ENCODE measurements at places on chromosomes 6 and 20.

GRCh38 chr6:73262671-73263569 lies at the start of gene KHDC1:
Gene KHDC1 (minus strand): TSS chr6:73263196. CDS start chr6:73242517, 20,679 bp downstream.
- DNase-seq, result peak; percentile 23

GRCh38 chr6:109326351-109326750 lies 55.9 kb downstream of the CD164 start:
- no peak for DNase-seq

DNA sequence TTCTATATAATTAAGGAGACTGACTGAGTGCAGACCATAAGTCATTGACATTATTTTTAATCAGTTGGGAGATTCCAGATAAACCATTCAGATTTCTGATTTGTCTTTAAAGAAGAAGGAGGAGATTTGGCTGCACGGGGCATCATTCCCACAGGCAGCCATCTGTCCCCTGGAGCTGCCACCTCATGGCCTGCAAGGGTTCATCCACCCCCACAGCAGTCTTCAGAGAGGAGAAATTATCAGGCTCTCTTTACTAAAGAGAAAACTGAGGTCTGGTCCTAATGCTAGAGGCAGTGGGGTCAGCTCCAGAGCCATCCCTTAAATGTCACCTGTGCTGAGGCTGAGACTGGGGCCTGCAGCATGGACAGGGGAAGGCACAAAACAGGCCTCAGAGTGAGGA lies 501.3 kb upstream of the SULF2 start:
- DNase-seq, result peak; percentile 28

- no peak for DNase-seq
These were observed 251.2 kb downstream of the GJA1 start for GRCh38 chr6:121686611-121687023.

DNA sequence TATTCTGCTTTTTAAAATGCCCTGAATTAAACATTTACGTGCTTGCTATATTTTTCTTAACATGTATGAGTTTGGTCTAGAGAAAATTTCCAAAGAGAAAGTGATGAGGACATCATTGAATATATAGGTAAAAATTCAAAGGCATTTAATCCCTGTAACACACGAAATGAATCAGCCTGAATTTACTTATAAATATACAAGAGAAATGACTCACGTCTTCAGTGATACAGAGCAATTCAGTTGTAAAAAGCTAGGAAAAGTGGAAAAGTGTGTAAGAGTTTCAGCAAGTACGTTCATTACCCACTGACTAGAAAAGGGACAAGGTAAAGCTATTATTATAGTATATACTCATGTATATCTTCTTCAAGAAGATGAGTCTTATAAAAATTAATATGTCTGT lies 124.8 kb downstream of the HIVEP1 start:
- DNase-seq, result no peak

DNA sequence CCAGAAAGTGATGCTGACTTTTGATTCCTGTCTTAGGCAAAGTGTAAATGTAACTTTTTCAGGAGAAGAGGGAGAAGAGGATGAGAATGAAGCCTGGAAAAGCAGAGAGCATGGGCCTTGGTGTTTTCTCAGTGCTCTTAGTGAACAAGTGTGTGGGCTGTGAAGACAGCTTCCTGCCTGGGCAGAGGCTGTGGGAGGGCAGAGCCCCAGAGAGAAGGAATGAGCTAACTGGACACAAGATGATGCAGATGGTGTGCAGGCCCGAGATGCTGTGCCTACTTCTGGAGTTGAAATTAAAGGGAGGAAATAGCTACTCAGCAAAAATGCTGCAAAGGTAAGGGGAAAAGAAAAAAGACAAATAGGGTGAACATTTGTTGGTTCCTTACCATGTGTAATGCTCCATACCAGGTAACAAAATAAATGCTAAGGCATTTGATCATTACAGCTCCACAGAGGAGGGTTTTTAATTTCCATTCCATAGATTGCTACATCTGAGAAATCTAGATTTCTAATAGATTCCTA lies 87.0 kb upstream of the CEP162 start:
- DNase-seq, result no peak

DNA sequence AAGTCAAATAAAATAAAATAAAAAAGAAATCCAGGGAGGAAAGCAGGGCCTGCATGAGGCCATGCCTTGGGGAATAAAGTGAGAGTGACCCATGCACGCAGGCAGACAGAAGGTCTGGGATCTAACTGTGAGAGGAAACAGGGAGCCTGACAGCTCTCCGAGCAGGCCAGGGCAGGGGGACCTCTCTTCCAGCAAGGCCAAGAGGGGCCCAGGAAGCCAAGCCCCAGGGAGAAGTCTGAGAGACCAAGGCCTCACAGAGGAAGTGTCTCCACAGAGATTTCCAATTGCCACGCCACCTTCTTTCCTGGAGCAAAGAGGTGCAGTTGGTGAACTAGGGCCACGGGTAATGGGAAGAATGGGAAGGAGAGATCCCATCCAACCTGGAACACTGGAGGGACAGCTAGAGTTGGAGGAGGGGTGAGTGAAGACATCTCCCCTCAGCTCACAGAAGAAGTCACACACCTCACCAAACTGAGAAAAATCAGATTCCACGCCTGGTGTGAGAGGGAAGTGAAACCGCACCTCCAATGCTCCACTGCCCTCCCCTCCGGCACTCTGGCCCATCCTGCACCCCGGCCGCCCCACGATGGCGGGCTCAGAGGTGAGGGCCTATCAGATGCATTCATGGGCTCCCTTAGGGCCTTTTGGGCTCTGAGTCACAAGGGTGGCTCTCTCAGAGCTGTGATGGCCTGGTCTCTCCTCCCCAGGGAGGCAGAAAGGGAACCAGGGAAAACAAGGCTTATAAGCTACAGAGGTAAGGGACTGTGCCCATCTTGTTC lies 25.1 kb upstream of the TAF8 start:
- DNase-seq, result no peak

- peak; percentile 90 for DNase-seq
These were observed 76.8 kb upstream of the ARMC2 start for GRCh38 chr6:108771421-108771820.

DNA sequence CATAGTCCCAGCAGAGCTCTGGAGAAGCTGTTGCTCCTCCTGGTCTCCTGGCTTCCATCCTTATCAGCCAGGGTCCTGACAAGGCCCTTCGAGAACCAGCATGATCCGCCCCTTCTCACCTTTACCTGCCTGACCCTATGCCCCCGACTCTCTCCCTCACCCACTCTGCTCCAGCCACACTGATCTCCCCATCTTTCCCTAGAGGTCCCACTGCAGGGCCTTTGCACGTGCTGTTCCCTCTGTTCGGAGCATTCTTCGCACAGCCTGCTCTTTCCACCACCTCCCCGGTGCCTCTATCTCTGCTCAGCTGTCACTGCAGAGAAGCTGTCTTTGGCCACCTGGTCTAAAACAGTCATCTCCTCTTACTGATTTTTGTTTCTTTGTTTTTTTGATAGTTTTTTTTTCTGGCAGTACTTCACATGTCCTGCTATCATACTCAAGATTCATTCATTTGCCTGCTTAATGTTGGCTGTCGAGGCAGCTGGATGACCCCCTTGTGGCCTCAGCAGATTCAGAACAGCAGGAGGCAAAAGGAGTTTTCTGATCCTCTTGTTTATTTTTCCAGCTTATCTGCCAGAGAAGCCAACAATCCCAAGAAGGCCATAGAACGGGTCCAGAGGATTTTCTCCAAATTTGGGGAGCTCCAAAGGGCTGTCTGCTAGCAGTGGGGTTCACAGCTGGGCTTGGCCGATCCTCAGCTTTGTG lies 1.6 kb upstream of the PTGIS start:
- no peak for DNase-seq

- no peak for DNase-seq
These were observed 1.4 kb downstream of the PPP1R3D start for GRCh38 chr20:59938696-59939051.

DNA sequence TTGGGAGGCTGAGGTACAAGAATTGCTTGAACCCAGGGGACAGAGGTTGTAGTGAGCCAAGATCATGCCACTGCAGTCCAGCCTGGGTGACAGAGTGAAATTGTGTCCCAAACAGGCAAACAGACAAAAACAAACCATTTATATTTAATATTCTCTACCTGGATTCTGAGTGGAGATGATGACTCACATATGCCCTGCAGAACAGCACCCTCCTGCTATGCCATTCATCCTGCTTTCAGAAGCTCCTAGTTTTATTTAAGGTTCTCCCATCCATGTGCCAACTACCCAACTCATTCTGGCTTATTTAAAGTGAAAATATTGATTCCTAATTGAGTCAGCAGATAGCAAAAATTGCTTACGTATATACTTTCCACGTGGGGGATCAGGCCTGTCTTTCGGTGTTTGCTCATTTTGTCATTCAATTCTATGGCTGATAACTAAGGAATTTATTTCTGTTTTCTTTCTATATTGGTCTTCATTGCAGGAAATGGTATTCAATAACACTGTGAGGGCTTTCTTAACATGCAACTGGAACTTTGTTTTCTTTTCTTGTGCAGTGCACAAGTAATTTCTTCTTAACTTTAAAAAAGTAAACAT lies 459.1 kb upstream of the JAG1 start:
- no peak for DNase-seq

DNA sequence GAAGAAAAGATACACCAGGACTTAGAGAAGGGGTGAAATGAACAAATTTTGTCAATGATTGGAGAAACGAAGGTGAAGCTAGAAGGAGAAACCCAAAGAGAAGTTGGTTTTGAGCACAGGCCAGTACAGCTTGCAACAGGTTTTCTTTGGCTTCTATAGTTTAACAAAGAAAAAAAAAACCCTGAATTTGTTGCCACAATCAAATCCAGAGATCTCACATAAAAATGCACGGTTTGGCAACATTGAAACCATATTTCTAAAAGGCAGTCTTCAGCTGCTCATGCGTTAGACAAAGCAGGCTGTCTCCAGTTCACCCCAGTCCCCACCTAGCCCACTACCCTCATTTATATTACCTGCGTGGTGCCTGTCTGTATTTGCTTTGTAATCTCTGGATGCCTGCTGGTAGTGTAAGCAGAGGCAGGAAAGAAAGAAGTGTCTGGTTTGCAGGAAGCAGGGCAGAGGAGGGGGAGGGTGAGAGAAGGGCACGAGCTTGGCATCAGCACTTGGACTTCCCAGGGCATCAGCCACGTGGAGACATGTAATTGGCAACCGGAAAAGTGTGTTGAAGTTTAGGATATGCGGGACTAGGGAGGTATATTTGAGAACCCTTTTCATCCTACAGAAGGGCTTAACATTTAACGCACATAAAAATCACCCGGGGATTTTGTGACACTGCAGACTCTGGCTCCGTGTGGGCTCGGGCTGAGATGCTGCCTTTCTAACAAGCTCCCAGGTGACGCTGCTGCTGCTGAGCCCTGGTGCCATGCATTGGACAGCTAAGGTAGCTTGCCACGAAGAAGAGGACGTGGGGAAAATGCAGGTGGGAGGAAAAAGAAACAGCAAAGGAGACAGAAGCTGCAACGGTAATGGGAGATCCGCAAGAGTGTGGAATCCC lies 14.4 kb downstream of the PFDN4 start:
- DNase-seq, result no peak

- DNase-seq, result no peak
These were observed 69.3 kb downstream of the CEBPB start for GRCh38 chr20:50259705-50260478.

GRCh38 chr6:70657706-70658105 lies 10.0 kb upstream of the SMAP1 start:
- DNase-seq, result no peak

DNA sequence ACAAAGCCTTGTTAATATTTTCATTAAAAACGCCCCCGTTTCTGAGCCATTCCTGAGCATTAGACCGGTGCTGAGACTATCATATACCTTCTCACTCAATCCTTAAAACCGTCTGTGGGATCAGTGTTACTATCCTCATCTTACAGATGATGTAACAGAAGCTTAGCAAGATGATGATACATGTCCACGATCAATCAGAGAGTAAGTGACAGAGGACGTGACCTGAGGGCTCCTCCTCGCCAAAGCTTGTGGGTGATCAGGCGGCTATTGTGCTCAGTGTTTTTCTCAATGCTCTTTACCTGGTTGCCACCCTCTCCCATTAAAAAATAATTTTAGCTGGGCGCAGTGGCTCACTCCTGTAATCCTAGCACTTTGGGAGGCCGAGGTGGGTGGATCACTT lies 113.1 kb downstream of the MTHFD1L start:
- no peak for DNase-seq

DNA sequence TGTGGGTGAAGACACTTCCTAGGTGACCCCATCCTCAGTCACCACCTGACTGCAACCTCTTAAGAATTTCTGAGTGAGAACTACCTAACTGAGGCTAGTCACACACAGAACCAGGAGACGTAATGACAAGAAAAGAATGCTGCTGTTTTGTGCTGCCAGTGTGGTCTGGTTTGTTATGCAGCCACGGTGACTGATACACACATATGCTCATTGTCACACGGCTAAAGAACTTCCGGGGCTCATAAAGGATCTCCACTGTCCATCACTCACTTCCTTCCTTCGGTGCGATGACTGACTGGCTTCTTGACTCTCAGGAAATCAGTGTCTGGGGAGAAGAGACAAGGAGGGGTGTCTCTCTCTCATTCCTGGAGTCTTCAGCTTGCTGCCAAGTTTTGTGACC lies 88.0 kb downstream of the SLC24A3 start:
- DNase-seq, result no peak

- no peak for DNase-seq
These were observed 39.4 kb downstream of the YTHDF1 start for GRCh38 chr20:63176427-63177133.

GRCh38 chr6:149012040-149012545 lies 265.3 kb downstream of the UST start:
- DNase-seq, result no peak

DNA sequence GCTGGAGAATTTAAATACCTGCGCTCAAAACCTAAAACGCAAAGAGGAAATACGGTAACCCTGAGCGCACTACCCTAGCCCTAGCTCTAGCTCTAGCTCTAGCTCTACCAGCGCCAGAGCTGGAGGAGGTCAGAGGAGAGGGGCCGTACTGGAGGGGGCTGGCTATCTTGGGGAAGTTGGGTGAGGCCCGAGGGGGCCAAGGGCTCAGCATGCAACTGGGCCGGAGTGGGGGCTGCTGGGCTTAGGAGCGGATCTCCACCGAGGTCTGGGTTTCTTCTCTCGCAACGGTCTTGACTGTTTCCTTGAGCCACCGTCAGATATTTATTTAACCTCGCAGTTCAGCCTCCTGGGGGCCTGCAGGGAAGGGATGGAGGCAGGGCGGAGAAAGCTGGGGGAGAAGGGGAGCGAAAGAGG lies 91.0 kb downstream of the NCR2 start:
- DNase-seq, result no peak

DNA sequence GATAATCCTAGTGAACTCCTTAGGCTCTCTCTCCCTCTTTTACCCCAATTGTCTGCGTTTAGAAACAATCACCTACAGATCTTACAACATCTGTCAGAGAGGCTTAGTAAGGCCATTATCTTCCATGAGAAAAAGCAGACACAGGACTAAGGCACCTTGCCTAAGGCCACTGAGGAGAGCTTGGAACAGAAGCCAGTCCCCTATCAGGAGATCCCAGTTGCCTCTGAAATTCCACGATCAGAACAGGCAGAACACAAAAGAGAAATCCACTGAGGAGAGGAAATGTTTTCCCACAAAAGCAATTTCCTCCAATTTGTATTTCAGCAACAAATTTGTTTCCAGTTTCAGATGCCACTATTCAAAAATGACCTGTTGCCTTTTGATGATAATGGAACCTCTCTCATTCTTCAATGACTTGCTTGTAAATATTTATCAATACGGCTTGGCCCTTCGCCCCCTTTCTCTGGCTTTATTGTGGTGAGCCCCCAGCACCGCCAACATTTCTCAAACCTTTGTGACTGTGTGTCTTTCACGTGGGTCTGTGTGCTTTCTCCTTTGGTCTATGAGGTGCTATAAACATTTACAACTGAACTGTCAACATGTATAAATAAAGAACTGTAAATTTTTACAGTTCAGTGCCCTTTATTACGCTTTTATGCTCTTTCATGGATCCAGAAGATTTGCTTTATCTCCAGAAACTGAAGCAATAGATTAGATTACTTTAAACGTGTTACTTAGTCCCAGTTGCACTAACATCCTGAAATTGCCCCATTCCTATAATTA lies 187.8 kb upstream of the PHACTR1 start:
- no peak for DNase-seq
